Breast epithelium (tissue), 4 donors: ENCODE measurements at places on chromosomes 11 and 22. TPM values are rescaled to one million over a fixed set of nuclear protein-coding genes. Genes with fewer than 3 reads are reported as not detected.

- peak; percentile 36 for DNase-seq
Measured at GRCh38 chr22:17121233-17122195, at the start of gene TMEM121B. Gene TMEM121B (minus strand): TSS chr22:17121360. CDS start chr22:17121127, 233 bp downstream.

GRCh38 chr11:8282631-8283030, 19.0 kb upstream of the LMO1 start:
- DNase-seq = no peak

DNA sequence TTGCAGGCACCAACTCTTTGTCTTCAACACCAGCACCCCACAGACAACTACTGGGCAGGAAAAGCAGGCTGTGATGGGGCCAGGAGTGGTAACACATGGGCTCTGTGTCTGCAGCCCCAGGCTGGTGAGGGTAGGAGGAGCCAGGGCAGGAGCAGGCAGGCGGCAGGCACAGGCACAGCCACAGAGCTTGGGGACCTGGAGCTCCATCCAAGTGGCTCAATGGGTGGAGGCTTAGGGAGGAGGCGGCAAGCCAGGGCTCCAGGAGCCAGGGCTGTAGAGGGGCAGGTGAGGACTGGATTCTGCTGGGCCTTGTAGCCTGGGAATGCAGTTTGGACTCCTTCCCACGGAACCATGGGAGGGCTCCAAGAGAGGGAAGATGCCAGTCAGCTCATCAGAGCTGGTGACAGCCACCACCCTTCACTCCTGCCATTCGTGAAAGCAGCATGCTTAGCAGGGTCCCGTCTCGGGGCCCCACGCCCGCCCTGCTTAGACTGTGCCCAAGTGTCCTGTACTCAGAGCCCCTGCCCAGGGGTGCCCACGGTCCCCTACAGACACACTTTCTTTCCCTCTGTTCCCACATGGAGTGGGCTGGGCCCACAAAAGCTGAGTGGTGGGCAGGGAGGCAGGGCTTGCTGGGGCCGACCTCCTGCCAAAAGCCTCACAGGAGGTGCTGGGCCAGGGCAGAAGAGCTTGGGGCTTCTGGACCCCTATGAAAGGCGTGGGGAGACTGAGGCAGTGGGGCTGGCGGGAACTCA, 12.4 kb downstream of the TTC38 start:
- DNase-seq = no peak

GRCh38 chr22:31683181-31684105, 21.4 kb upstream of the PISD start:
- no peak for DNase-seq

DDX6 gene
- 136 TPM for total RNA-seq

DNA sequence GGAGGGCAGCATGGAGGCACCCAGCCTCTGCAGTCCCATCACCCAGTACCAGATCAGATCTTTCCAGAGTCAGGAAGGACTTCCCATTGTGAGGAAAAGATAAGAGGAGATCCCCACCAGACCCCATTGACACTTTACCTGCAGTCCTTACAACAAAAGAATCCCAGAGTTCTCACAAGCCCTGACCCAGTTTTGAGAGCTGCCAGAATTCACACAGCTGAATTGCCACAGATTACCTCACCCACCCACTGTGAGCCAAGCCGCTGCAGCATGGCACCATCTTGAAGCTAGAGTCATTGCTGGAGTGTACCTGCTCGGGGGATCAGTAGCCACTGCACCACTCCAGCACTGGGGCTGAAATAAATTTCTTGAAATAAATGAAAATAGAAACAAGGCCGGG, 91.8 kb upstream of the UBASH3B start:
- DNase-seq = no peak

DNA sequence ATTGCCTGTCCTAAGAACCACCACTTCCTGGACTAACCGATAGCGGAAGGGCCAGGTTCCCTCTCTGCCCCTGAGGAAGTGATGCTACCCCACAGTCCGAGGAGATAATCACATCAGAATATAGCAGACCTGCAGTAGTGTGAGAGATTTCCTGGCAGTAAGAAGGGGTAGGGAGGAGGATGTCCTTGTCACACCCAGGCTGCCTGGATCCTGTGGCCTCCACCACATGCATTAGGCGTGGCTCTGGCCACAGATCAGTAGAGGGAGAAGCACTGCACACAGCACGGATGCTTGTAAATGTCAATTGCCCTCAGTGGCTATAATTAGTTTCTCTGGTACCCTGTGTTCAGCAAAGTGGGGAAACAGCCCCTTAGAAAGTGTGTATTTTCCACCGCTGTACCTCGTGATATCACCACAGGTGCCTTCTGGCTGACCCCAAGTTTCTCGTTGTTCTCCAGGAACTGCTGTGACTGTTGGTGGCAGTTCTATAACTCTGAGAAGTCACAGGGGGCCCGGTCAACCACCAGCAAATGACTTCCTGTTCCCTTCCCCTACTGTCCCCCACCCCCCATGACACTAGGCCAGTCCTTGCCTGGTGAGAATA, 61.8 kb downstream of the UBASH3B start:
- no peak for DNase-seq

DNA sequence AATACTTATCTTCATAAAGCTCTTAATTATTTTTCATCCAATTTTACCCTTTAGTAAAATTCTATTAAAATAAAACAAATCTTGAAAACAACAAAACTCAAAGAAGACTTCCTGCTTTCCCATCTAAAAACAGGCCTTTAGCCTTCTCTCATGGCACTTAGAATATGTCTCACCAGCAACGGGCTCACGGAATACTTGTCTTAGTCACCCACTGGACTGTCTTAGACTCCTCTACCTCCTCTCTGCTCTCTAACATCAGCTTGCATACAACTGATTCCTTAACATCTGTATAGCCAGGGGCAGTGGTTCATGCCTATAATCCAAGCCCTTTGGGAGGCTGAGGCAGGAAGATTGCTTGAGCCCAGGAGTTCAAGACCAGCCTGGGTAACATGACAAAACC, 13.7 kb downstream of the HPS5 start:
- no peak for DNase-seq

TPBGL gene
- not detected for total RNA-seq

CCDC116 gene
- not detected for total RNA-seq

DNA sequence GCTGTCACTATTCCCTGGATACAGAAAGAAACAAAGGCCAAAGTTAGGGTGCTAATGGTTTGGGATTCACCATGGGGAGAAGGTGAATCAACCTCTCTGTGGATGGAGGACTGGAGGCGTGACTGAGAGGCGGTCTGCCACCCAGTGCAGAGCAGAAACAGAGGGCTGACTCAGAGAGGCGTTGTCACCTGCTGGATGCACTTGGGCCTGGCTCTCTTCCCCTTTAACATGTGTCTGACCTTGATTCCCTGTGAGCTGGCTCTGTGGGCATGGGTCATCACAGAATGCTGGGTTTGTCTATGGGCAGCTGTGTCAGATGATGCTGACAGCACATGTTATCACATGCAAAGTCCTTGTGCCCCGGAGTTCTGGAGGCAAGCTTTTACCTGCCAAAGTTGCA, 75.9 kb downstream of the LDLRAD3 start:
- no peak for DNase-seq

GRCh38 chr11:33699515-33700062, 1.0 kb downstream of the C11orf91 start:
- DNase-seq = no peak

PHLDA2 gene
- total RNA-seq = not detected

- DNase-seq = no peak
Measured at GRCh38 chr11:126511475-126512115, 156.1 kb downstream of the ST3GAL4 start.

GRCh38 chr11:61795876-61796526, 3.3 kb downstream of the FEN1 start:
- no peak for DNase-seq

GRCh38 chr22:31488988-31489617, 539 bp downstream of the EIF4ENIF1 start:
- no peak for DNase-seq

GRCh38 chr11:114318361-114318760, 22.2 kb downstream of the NNMT start:
- DNase-seq = no peak

DNA sequence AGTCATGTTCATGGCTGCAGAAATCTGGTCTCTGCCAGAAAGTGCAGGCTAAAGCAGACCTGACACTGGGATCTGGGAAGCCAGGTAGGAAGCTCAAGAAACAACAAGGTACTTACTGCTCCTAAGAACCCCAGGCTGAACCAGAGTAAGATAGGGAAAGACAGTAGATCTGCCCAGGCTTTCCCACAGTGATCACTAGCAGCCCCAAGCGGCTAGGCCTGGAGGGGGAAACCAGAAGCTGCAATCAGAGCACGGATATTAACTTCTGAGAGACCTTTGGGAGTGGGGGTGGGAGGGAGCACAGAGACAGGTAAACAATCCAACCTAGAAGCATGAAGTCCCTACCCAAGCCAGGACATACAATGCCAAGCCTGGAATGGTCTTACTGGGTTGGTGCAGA, 135.2 kb upstream of the C11orf58 start:
- no peak for DNase-seq

- no peak for DNase-seq
Measured at GRCh38 chr11:79108851-79109250, 332.0 kb downstream of the TENM4 start.

DNA sequence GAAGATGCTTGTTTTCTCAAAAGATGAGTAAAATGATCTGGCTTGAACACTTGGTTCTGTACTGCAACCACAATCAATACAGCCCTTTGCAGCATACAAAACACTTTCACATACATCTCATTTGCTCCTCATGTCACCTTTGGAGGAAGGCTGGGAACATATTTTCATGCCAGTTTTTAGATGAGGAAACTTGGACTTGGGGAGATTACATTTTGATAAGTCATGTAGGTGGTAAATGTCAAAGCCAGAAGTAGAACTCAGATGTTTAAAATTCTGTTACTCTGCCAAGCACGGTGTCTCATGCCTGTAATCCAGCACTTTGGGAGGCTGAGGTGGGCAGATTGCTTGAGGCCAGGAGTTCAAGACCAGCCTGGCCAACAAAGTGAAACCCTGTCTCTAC, 121.8 kb downstream of the MICAL2 start:
- no peak for DNase-seq

FERMT3 gene
- total RNA-seq = 17.4 TPM

KCNJ11 gene
- total RNA-seq = 0.80 TPM

SLC17A6 gene
- not detected for total RNA-seq

- peak; percentile 28 for DNase-seq
Measured at GRCh38 chr11:47378010-47378835, at the start of gene SPI1. Gene SPI1 (minus strand): TSS chr11:47378547. CDS start chr11:47378353, 194 bp downstream.

DNA sequence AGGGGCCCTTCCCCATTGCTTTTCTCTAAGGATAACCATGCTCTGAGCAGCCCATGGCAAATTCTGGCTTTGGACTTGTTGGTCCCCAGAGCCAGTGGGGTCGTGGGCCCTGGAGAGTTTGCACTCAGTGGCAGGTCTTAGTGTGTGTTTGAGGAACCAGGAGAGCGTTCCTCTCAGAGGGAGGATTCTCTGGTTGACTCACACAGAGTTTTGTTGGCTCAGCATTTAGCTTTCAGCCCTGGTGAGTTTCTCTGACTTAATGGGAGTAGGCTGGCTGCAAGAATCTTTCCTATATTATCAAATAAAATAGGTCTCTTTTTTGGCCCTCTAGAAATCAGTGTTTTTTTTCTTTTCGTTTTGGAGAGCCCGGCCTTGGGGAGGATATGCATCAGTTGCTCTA, 20.9 kb downstream of the ST14 start:
- DNase-seq = no peak

DNA sequence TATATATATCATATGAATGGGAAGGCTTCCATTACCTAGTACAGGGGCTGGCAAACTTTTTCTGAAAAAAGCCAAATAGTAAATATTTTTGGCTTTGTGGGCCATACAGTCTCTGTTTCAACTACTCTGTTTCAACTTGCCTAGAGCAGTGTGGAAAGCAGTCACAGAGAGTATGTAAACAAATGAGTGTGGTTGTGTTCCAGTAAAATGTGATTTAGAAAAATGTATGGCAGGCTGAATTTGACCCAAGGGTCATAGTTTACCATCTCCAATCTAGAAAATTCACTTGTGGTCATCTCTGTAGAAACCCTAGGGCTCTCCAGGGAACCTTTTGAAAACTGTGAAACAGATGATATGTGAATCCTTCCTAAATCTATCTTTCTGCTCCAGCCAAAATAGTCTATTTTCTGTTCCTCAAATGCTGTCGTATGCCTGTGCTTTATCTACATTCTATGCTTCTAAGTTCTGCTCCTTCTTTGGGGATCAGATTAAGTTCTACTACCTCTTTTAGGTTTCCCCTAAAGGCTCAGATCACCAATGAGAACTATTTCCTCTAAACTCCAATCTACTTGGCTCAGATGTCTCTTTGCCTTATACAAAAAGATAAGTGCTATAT, 356.2 kb downstream of the METTL15 start:
- DNase-seq = no peak

DNA sequence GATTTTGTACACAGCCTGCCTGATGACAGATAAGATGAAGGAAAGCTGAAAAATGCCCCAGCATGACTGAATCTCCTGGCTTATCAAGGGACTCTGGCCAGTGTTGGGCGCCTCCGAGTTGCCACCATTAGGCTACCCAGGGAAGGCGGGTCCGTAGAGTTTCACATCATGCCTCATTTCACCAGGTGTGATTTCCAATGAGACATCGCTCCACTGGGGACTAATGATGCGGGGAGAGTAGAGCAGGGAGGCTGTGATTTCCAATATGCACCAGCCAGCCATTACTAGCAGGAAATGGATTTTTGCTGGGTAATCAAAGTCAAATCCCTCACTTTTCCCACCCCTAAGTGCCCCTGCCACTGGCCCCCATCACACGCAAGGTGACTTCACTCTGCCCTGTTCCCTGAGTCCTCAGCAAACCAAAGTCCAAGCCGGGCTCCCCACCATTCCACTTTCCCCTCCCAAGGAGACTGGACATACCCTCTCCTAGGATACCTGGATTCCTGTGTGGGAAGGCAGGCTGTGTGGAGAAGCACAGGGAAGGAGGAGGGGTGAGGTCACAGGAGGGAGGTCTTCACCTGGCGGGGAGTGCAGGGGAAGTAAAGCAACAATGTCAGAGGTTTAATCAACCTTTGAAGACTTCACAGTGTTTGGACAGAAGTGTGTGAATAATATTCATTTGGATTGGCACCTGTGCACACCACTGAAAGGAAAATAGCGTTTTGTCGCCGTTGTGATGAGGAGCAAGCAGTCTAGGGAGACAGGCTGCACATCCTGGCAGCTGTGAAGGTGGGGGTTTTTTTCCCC, 613.3 kb upstream of the CADM1 start:
- no peak for DNase-seq

GRCh38 chr22:25898707-25899365, 156.8 kb downstream of the MYO18B start:
- no peak for DNase-seq

ACAD8 gene
- total RNA-seq = 20.5 TPM

FAM76B gene
- total RNA-seq = 42.1 TPM

- DNase-seq = no peak
Measured at GRCh38 chr11:2297623-2298030, 4.1 kb downstream of the C11orf21 start.
